ENCODE measurements at places on chromosomes 6 and 20. TPM values are rescaled to one million over a fixed set of nuclear protein-coding genes. Genes with fewer than 3 reads are reported as not detected.

The COL11A2 gene
- 1.1 TPM for total RNA-seq

The CALHM5 gene
- 5.1 TPM for total RNA-seq

The ARHGAP40 gene
- total RNA-seq, result not detected

The COX4I2 gene
- not detected for total RNA-seq

The TRIM40 gene
- not detected for total RNA-seq

The PPDPF gene
- total RNA-seq, result 194 TPM

The CD24 gene
- 21.5 TPM for total RNA-seq

The MUCL3 gene
- total RNA-seq, result not detected

The MAS1 gene
- total RNA-seq, result not detected

The ZNF334 gene
- total RNA-seq, result 0.11 TPM

The MEP1A gene
- total RNA-seq, result not detected

The GGTLC1 gene
- total RNA-seq, result not detected

The GFOD1 gene
- total RNA-seq, result 3.1 TPM

The PRKN gene
- total RNA-seq, result 2.4 TPM

The LZTS3 gene
- 6.7 TPM for total RNA-seq

The PLEKHG1 gene
- total RNA-seq, result 0.06 TPM

The NR2E1 gene
- not detected for total RNA-seq

The CSNK2A1 gene
- total RNA-seq, result 116 TPM

The SLPI gene
- not detected for total RNA-seq

The SLC35D3 gene
- not detected for total RNA-seq

The PRR18 gene
- total RNA-seq, result not detected

The PMEPA1 gene
- total RNA-seq, result 2.8 TPM

The CDSN gene
- not detected for total RNA-seq

The TRIM10 gene
- total RNA-seq, result not detected

The CDC25B gene
- 100 TPM for total RNA-seq

The SYNDIG1 gene
- 0.11 TPM for total RNA-seq

All from LHCN-M2 (cell line).